KBM-7 (cell line): ENCODE measurements at places on chromosomes 2 and 18.
A peak's percentile ranks its signal among the peaks of the same experiment; 100 is the strongest.

DNA sequence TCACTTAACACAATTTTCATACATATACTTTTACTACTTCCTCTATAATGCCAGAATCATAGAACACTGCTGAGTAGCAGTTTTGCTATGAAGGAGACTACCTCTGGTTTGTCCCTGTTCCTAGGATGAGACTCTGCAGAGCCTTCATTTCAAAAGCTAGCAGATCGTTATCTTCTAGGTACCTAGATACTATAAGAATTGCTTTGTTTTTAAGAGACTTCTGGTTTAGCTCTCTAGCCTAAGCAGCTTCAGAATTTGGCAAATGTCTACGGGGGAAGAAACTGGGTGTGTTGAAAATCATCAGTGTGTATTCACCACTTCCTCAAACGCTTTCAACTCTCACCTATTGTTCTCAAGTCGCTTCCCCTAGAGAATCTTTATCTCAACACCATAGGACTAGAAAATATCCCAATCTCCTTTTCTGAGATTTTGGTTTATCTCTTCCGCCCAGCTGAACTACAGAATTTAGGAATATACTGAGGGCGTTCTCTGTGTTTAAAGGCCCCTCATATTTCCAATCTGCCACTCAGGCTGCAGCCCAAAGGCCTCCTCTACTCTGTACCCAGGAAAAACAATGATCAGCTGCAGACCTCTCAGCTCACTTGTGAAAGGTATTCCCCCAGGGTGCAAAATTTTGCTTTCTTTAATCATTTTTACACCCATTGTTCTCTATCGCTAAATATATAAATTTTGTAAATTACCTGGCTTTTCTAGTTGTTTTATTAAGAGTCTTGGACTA is 28.7 kb downstream of the SMAD2 start:
- peak; percentile 90 for DNase-seq

DNA sequence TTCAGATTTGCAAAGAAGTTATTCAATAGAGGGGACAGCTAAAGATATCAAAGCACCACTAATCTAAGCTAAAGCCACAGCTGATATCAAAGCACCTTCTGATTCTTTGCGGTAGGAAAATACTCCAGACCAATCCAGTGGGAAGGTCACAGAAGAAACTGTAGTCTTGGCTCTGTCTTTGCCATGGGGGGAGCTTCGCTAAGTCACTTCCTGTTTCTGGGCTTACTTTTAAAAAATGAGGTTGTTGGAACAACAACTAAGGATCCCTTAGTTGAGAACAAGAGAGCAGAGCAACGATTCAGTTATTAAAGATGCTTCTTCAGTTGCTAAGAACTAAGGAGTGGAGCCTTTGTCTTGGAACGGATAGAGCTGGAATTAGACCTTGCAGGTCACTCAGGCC is 12.2 kb downstream of the LPIN1 start:
- DNase-seq: no peak

DNA sequence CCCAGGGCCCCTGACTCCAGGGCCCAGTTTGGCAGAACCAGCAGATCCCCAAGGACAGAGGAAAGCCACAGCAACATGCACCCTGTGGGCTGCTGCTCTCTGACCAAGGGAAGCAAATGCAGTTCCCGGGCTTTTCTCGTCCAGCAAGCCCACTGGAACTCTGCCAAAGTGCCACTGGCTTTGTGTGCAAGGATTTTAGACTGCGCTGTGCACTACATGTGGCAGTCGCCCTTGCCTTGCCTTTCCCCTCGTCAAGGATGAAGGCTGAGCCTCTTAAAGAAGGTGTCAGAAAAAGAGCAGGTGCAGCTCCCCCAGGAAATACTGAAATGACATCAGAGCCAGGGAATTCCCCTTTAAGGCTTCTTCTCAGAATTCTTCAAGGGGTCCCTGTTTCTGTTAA is 199.2 kb downstream of the TFCP2L1 start:
- DNase-seq: no peak

DNA sequence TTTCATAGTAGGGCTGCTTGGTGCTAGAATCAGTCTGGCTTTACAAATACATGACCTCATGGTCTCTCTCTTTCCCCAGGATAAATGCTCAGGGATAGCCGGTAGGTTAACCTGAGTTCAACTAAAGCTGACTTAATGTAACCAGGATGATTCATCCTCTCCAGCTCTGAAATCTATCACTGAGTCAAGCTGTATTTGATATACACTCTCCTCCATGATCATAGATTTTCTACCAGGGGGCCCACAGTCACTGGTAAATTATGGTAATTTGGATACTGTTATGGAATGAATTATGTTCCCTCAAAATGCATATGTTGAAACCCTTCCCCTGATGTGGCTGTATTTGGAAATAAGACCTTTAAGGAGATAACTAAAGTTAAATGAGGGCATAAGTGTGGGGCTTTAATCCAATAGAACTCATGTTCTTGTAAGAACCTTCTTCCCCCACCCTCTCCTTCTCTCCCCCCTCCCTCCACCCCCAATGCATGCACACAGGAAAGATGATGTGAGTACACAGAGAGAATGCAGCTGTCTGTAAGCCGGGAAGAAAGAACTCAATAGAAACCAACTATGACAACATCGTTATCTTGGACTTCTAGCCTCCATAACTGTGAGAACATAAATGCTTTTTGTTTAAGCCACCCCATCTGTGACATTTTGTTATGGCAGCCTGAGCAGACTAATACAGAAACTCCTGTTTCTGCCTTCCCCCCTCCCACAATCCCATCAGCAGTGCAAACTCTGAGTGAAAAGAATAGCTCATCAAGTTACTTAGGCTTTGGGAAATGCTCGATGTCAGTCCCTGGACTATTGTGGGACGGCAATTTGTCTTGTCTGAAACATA is 134.9 kb upstream of the KYNU start:
- no peak for DNase-seq

DNA sequence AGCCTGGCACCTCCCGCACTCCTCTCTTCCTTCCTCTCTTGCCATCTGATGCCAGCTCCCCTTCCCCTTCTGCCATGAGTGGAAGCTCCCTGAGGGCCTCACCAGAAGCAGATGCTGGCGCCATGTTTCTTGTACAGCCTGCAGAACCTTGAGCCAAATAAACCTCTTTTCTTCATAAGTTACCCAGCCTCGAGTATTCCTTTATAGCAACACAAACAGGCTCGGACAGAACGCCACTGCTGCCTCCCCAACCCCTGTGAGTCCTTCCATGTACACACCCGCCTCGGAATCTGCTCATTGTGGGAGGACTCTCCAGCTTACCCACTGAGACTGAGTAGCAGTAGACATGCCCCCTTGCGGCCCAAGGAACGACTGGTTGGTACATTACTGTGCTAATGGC is 8.3 kb upstream of the RPS7 start:
- no peak for DNase-seq
